Cardiac muscle cell (in vitro differentiated cells and primary cell): ENCODE measurements at places on chromosomes 3 and 15. TPM values are rescaled to one million over a fixed set of nuclear protein-coding genes. Genes with fewer than 3 reads are reported as not detected.
A peak's percentile ranks its signal among the peaks of the same experiment; 100 is the strongest.

The ILDR1 gene
- total RNA-seq = 0.30 TPM in 1 of 2 replicates, not detected in the other

The MCF2L2 gene
- total RNA-seq = 7.0 and 12.9 TPM in 2 replicates

The SIDT1 gene
- 0.18 TPM in 1 of 2 replicates, not detected in the other for total RNA-seq

The NANOGP8 gene
- not detected in 2 replicates for total RNA-seq

The ALDH1L1 gene
- 1.3 and 2.6 TPM in 2 replicates for total RNA-seq

The AZI2 gene
- 49.3 and 65.5 TPM in 2 replicates for total RNA-seq

The ANKRD63 gene
- total RNA-seq = 24.4 and 104 TPM in 2 replicates

The CHL1 gene
- 0.24 TPM in 1 of 2 replicates, not detected in the other for total RNA-seq

GRCh38 chr15:79290642-79291275 is 8.2 kb downstream of the ANKRD34C start:
- DNase-seq = no peak

DNA sequence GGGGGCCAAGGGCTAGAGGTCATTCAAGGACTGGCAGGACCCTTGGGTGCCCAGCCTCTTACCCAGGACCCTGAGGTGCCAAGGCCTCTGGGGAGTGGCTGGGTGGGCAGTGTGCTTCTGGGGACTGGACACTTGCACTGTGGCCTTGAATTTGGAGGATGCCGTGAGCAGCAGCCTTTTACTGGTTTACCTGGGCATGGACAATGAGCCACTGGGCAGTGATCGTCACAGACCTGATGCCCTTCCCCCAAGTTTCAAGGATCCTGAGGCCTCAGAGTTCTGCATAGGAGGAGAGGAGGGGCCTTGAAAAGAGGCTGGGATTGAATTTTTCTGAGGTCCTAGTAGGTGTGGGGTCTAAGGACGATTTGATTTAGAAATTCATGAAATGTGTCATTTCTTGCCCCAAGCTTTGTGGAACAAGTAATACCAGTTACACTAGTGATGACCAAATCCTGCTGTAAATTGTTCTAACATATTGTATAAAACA is 146.1 kb upstream of the TPM1 start:
- no peak for DNase-seq

- no peak for DNase-seq
Observed at GRCh38 chr3:85574006-85574705, 615.4 kb downstream of the CADM2 start.

GRCh38 chr15:45588219-45588875 is 1.2 kb downstream of the BLOC1S6 start:
- DNase-seq = peak; percentile 12

GRCh38 chr15:77030928-77031375 is 36.0 kb downstream of the PSTPIP1 start:
- DNase-seq = no peak

- peak; percentile 55 for DNase-seq
Observed at GRCh38 chr3:122533931-122534334, 19.2 kb upstream of the KPNA1 start.

- DNase-seq = no peak
Observed at GRCh38 chr3:126987129-126987528, 4.2 kb downstream of the PLXNA1 start.

GRCh38 chr15:65985387-65985786 is 116.1 kb downstream of the RAB11A start:
- DNase-seq = no peak

DNA sequence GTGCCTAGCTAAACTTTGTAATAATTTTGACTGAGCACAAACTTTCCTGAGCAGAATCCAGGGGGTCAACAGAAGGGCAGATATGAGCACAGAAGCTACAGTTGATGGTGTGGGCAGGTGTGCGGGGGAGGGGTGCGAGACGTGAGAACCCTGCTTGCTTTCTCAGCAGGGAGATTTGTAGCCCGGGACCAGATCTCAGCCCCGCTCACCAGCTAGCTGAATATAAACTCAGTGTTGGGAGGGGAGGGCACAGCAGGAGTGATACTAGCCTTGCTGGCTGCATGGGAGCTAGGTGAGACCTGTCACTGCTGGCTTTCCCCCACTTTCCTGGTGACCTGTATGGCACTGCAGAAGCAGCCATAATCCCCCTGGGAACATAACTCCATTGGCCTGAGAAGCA is 83.4 kb downstream of the CLDN1 start:
- no peak for DNase-seq

- peak; percentile 72 for DNase-seq
Observed at GRCh38 chr3:31848911-31849310, 132.2 kb downstream of the OSBPL10 start.

DNA sequence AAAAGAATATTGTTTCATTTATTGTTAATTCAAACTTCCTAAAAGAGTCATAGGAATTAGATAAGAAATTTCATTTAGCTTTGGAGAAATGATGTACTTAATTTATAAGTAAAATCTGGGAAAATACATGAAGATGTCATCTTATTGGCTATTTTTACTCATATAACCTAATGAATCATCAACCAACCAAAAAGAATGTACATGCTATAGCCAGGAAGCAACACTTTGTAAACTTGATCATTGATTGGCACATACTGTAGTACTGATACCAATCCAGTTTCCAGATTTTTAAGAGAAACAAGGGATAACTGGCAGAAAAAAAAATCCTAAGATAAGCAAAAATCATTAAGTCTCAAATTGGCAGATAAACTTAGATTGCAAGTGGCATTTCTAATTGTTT is 207.9 kb upstream of the CDIN1 start:
- DNase-seq = no peak

DNA sequence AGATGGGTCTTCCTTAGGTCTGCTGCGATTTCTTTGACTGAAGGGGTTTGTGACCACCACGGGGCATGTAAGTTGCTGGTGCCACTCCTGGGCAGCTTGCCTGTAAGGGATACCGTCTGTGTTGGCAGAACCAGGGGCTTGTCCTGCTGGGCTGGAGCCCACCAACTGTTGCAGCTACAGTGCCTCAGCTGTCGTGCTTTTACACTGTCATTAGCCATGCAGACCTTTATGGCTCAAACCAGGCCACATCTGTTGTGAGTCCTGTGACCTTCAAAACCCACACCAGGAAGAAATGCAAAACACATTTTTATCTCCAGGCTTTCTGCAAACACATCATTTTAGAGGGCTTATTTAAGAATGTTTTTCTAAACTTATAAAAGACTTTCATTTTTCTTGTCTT is 168.7 kb downstream of the PTPRG start:
- DNase-seq = no peak

DNA sequence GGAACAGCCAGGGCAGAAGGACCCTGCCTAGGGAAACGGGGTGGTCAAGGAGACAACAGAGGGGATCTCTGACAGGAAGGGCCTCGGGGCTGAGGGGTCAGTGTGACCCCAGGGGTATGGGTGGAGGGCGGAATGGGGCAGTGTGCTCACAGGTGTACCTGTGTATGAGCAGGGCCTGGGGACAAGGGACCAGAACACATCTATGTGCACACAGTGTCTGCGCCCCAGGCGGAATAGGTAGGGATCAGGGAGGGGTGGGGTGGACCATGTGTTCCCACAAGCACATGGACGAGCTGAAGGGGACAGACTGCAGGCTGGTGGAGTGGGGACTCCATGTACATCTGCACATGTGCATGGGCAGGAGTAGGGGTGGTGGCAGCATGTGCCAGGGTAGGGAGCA is 5.0 kb upstream of the TLR9 start:
- DNase-seq = no peak

GRCh38 chr15:79352206-79352605 is 41.3 kb downstream of the TMED3 start:
- DNase-seq = no peak

DNA sequence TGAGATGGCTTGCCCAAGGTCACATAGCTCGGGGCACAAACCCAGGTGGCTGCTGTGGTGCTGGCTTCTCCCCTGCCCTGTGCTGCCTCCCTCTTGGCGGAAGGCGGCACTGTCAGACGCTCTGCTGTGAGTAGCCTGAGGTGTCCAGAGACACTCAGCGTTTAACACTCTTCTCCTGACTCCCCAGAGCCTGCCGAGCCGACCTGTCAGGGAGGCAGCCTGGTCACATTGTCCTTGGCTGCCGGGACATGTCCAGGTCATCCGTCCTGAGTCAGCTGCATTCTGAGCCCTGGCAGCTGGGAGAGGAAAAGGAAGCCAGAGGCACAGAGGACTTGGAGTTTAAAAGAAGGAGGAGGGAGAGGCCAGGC is 4.7 kb downstream of the LMAN1L start:
- DNase-seq = no peak
